ENCODE measurements at places on chromosomes 12 and 14. TPM values are rescaled to one million over a fixed set of nuclear protein-coding genes. Genes with fewer than 3 reads are reported as not detected.

- peak; percentile 66 for DNase-seq
These were observed 2.2 kb upstream of the EP400 start for GRCh38 chr12:131947482-131948027.

DNA sequence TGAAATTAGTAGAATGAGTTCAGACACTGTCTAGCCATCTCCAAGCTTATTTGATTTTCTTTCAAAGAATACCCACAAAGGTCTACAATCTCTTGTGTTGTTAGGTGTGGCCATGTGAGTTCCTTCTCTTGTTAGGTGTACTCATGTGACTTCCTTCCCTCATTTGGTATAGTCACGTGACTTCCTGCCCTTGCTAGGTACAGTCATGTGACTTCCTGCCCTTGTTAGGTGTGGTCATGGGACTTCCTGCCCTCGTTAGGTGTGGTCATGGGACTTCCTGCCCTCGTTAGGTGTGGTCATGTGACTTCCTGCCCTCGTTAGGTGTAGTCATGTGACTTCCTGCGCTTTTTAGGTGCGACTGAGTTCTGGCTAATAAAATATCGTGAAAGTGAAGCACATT, 179.6 kb downstream of the TMX1 start:
- DNase-seq: no peak

DNA sequence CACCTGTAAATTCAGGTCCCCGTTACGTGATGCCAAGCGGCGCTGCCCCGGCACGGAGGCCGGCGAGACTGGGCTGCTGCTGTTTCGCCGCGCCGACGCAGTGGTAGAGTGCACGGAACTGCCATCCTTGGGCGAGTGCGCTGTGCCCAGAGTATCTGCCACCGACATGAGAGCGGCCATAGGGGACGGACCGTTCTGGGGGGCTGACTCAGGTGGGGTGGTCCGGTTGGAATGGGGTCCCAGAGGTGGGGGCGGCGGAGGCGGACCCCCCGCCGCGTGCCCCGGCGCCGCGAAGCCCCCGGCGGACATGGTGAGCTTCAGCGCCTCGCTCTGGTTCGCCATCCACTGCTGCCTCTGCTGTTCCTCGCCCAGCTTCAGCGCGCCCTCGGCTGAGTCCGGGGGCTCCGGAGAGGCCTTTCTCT, 2.8 kb downstream of the IRF2BPL start:
- DNase-seq: no peak

DNA sequence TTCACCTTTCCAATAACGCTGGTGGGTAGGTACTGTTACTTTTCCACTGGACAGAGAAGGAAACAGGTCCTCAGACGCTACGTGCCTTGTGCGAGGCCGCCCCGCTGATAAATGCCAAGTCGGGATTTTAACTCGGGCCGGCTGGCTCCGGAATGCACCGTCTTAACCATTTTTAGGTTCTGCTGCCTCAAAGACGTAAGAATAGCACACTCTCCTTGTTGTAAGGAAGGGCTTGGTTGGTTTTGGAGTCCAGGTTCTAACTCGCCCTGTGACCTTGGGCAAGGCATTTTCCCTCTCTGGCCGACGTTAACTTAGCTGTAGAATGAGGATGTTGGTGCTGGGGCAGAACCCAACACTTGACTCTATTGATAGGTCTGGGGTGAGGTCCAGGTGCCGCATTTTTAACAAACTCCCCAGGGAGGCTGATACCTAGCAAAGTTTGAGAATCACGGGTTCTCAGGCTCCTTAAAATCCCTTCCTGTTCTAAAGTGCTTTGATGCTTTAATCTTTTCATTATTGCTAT, 814 bp downstream of the ANKRD13A start:
- DNase-seq: no peak

GRCh38 chr14:49193332-49194065, 392.7 kb downstream of the RPS29 start:
- no peak for DNase-seq

- no peak for DNase-seq
These were observed 349.7 kb upstream of the DIO2 start for GRCh38 chr14:80560800-80561657.

DNA sequence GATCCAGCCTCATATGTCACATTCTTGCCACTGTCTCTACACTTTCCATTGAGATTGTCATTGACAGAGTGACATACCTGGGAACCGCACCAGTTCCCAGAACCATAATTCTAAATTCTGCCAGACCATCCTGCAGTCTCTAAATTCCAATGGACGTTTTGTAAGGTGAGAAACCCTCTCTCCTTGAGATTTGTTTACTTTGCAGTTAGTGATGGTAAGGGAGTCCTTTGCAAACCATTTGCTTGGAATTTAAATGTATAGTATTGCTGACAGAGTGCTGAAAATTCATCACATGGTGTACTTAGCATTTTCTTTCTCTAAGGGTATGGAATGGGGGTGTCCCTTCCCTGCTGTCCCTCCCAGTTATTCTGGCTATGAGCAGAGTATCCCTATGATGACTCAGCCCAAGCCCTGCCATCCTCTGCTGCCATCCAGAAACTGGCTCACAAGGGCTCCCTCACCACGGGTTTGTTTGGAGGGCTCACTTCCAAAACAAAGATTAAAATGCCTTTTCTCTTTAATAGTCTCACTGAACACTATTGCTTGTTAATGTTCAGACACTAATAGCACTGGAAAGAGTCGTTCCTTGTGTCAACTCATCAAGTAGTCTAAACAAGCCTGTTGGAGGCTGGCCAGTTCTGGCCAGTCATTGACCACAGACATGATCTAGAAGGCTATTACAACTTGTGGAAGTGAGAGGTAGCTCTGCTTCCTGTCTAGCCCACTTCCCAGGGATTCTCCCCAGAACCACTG, 129.0 kb upstream of the HMGA2 start:
- DNase-seq: no peak

DNA sequence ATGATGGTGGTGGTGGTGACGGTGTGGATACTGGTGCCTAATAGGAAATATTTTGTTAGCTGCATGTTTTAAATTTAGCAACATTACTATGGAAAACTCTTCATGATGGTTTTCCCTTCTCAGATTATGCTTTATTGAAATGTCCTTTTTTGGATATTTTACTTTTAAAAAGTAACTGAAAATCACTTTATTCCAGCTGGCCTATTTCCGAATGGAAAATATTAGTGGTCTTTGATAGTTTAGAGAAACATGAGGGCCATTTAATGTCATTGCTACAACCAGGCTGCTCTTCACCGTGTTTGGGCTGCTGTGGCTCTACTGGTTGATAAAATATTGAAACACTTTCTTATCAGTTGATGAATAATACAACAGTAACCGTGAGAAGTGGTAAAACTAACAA, 64.2 kb downstream of the PELI2 start:
- DNase-seq: no peak

DNA sequence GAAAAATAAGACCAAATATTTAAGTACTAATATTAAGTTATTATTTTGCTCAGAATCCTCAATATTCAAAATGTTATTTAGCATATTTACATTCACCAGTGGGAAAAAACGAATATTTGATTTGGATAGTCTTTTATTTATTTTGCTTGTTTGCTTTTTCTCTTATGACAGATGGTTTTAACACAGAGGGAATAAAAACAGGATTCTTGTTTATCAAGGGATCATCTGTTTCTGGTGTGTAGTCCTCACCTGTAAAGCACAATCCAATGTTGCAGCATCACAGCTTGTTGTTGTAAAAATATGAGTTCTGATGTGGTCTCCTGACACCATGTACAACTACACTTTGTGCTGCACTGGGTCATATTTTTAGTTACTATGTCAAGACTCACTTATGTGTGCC, 103.9 kb downstream of the AVPR1A start:
- DNase-seq: no peak

DNA sequence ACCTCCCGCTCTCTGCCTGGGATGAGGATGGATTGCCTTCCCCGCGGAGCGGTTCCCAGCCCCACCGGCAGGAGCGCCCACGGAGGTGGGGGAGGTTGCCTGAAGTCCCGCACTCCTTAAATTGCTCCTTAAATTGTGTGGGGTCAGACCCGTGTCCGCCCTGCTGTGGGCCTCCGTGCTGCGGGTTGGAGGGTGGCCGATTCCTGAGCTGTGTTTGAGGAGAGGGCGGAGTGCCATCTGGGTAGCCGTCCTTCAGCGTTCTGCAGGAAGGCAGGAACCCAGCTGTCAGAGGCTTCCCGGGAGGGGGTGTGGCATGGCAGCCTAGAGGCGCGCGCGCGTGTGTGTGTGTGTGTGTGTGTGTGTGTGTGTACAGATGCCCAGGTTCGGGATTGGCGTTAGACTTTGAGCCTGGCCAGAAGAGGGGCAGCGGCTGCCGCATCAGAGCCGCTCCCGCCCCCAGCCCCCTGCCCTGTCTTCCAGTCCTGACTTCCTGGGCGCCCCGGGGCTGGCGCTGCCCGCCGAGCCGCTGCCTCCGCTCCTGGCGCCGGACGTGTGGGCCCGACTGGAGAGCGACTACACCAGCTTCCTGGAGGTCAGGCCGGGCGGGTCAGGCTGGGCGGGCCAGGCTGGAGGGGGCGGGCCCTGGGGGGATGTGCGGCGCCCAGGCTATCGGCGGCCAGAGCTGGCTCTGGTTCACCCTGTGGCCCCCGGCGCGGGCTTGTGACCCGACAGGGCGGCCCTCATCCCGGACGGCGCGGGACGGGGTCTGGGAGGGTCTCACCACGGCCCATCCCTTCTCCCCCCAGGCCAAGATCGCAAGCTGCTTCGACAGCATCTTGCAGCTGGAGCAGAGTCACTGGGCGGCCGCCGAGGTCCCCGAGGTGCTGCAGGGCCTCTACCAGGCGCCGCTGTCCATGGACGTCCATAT, 9.2 kb downstream of the EXOC3L4 start:
- DNase-seq: no peak

DNA sequence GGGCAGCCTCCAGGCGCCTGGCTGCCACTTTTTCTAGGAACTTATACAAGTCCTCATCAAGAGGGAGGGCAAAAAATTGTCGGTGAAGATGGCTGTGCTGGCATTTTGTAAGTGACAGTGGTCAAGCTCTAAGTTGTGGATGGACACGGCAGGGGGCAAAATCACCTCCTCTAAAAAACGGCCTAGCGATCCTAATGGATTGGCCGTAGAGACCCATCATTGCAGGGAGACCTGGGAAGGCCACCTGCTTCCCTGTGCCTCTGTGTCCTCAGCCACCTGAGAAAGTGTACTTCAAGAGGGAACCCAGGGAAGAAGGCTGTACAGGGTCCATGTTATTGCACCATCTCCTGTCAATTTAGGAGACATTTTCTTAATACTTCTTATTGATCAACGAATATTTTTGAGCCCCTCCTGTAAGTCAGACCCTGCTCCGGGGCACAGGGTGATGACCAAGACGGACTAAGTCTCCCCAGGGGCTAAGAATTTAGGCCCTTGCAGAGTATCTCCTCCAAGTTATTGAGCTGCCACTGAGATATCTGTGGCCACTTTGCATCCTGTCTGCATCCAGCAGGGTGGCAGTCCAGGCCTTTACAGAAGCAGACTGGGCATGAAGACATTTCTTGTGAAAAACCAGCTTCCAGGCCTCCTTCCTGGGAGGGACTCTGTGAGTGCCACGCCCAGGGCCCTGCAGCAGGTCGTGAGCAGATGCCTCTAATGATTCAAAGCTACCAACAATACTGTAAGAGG, 40.5 kb downstream of the PSMA6 start:
- no peak for DNase-seq

- no peak for DNase-seq
These were observed 184.3 kb downstream of the CCDC91 start for GRCh38 chr12:28374556-28374955.

DNA sequence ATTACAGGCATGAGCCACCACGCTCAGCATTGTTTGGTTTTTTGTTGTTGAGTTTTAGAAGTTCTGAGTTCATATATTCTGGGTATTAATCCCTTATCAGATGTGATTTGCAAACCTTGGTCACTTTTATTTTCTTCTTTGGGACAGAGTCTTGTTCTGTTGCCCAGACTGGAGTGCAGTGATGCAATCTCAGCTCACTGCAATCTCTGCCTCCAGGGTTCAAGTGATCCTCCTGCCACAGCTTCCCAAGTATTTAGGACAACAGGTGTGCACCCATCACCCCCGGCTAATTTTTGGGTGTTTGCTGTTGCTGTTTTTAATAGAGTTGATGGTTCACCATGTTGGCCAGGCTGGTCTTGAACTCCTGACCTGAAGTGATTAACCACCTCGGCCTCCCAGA, 11.8 kb downstream of the USP30 start:
- no peak for DNase-seq

- no peak for DNase-seq
These were observed 149.5 kb upstream of the KRR1 start for GRCh38 chr12:75660805-75661404.

DNA sequence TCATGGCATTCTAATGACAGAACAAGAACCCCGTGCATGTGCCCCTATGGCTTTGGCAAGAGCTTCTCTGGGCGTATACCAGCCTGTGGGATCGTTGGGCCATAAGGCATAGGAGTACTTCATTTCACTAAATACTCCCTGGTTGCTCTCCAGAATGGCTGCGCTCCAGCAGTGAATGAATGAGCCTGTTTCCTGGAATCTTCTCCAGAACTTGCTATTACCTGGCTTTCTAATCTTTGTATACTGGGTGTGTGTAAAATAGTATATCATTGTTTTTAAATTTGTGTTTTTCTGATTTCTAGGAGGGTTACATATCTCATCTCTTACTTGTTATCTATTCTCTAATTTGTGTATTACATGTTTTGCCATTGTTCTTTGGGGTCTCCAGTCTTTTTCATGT, 28.6 kb upstream of the EMP1 start:
- no peak for DNase-seq

DNA sequence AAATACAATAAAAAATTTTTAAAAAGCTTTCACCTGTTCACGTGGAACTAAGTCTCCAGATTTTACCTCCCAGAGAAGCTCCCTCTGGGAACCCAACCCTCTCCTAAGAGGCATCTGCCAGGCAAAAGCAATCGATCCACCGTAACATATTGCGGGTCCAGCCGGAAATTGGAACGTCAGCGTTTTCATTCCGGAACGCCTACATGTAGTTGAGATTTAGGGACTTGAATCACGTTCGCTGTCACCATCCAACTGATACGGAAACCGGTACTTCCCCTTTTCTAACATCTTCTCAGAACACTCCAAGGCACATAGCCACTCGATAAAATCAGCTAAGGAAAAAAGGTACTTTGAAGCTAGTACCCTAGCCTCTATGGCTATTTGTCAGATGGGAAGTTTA, 70.3 kb downstream of the COX16 start:
- no peak for DNase-seq

GRCh38 chr12:64404470-64405256, 471 bp downstream of the XPOT start:
- DNase-seq: peak; percentile 84

GRCh38 chr12:53441040-53441833, at the start of gene PRR13:
Gene PRR13, plus strand, starts transcription at chr12:53441734. Its CDS starts 981 bp downstream, at chr12:53442715.
- DNase-seq: peak; percentile 100

DNA sequence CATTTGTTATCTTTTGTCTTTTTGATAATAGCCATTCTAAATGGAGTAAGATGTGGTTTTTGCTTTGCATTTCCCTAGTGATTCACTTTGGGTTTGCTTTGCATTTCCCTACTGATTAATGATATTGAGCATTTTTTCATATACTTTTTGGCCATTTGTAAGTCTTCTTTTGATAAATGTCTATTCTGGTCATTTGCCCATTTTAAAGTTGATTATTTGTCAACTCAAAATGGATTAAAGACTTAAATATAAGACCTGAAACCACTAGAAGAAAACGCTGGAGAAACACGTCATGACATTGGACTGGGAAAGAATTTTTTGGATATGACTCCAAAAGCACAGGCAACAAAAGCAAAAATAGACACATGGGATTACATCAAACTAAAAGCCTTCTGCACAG, 148.0 kb downstream of the APAF1 start:
- no peak for DNase-seq

HOTAIR gene
- not detected for total RNA-seq

OR4K17 gene
- not detected for total RNA-seq

CELA1 gene
- not detected for total RNA-seq

CCDC197 gene
- not detected for total RNA-seq

MYO1H gene
- total RNA-seq: not detected
